ENCODE measurements at places on chromosomes 16 and 17.

- no peak for DNase-seq
Measured at GRCh38 chr17:38353086-38353604, 1.5 kb downstream of the SOCS7 start.

DNA sequence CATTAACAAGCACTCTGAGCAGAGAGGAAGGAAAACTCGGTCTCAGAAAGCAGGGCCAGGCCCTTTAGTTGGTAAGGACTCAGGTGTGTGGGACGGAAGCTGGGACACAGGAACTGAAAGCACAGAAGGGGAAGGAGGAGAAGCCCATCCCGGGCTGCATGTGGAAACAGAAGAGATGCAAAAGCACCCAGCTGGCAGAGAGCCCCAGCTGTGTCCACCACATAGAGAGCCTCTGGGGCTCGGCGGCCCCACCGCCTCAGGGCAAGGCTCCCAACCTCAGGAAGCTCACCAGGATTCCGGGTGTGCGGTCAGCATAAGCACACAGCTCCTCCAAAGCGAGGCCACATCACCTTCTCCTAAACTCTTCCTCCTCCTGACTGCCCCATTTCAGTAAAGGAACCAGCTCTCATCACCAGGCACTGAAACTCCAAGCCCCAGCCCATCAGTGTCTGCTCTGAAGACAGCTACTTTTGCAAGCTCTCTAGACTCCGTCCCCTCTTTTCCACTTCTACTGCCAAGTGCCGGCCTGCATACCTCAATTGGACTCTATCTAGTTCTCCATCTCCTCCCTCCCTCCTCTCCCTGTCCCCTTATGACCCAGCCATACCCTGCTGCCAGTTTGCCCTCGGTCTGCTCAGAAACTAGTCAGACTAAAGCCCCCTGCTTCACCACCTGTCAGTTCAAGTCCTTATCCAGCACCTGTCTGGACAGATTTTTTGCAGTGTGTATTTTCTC lies 6.0 kb downstream of the ST3GAL2 start:
- DNase-seq, result no peak

- no peak for DNase-seq
Measured at GRCh38 chr16:86287664-86288201, 222.6 kb upstream of the FOXF1 start.

DNA sequence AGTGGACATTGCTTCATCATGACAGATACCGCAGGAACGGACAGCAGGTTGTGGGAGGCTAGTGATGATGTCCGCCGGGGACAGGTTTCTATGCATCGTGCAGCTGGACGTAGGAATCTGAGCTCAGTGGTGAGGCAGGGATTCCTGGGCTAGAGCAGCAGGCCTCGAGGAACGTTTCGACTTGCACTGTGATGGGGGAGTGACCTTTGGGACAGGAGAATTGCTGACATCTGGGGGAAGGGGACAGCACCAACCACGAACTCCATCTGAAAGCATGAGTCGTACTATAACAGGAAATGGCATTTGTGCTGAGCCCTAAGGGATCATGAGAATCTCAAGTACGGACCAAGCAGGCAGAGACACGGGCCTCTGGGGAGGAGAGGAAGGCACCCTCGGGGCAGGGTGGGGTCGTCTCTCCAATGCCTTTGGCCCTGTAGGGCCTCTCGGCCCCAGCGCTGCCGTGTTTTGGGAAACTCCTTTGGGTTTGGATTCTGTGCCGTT lies 65.8 kb upstream of the ENDOV start:
- DNase-seq, result no peak

- DNase-seq, result no peak
Measured at GRCh38 chr17:34578016-34578415, 1.4 kb upstream of the TMEM132E start.

All from stimulated activated CD8-positive, alpha-beta memory T cell treated with anti-CD3 and anti-CD28 coated beads, Interleukin-2, amount 100 ng/mL, for 1 hour (primary cell).